ENCODE measurements at places on chromosomes 13 and 19.

DNA sequence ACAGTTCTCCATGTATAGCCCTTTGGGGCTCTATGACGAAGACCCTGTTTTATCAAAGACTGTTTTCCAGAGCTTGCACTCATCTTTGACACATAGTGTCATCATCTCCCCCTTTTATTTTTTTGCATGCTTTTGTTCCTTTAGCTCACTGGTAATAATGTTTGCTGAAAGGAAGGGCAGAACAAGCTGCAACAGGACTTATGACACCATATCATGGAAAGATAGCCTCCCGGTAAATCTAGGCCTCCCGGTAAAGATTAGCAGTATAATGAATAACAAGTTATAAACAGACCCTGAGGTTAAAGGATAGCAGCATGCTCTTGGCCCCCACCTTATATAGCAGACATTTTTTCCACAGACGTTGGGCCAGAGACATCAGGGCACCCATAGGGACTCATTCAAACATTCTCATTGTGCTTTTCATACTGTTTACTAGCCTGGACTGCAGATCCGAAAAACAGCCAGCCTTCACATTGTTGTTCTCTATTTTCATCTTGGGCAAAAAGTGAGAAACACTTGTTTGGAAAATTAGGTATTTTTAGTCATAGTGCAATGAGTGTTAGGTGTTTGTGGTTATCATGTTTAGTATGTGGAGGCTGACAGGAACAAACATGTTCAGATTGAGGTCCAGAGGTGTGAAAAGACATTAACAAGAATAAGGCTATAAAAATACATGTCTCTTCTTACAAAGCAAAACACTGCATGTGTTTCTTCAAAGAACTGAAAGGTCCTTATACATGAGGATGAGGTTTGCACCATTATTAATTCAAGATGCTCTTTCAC, 136.9 kb upstream of the SPRY2 start:
- DNase-seq, result no peak

GRCh38 chr13:94313321-94313910, 166.1 kb downstream of the DCT start:
- DNase-seq, result no peak

GRCh38 chr13:32878163-32878562, 138.1 kb upstream of the KL start:
- DNase-seq, result no peak

DNA sequence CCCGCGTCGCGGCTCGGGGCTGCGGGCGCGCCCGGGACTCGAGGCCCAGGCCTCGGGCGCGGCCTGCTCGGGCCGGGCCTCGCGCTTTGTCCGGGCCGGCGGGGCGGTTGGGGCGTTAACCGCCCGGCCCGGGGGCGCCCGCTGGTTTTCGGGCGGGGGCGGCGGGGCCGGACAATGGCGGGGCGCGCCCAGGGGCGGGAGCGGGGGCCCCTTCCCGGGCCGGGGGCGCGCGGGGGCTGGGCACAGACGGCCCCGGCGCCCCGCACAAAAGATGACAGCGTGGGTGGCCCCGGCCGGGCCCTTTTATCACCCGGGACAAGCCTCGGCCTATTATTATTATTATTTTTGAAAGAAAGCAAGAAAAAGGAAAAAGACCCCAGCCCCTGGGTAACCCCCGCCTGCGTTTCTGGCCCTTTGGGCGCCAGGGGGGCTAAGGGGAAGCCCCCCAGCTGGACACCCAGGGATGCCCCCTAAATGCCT, 419 bp downstream of the KDM4B start:
- DNase-seq, result no peak

DNA sequence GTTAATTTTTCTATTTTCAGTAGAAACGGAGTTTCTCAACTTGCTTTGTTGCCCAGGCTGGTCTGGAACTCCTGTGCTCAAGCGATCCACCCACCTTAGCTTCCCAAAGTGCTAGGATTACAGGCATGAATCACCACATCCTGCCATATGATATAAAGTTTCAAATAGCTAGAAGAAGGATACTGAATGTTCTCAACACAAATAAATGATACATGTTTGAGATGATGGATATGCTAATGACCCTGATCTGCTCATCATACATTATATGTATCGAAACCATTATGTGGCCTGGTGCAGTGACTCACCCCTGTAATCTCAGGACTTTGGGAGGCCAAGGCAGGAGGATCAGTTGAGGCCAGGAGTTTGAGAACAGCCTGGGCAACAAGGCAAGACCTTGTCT, 11.5 kb downstream of the CIB3 start:
- no peak for DNase-seq

DNA sequence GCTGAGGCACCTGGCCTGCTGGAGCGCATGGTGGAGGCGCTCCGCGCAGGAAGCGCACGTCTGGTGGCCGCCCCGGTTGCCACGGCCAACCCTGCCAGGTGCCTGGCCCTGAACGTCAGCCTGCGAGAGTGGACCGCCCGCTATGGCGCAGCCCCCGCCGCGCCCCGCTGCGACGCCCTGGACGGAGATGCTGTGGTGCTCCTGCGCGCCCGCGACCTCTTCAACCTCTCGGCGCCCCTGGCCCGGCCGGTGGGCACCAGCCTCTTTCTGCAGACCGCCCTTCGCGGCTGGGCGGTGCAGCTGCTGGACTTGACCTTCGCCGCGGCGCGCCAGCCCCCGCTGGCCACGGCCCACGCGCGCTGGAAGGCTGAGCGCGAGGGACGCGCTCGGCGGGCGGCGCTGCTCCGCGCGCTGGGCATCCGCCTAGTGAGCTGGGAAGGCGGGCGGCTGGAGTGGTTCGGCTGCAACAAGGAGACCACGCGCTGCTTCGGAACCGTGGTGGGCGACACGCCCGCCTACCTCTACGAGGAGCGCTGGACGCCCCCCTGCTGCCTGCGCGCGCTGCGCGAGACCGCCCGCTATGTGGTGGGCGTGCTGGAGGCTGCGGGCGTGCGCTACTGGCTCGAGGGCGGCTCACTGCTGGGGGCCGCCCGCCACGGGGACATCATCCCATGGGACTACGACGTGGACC, 9.7 kb upstream of the STRN4 start:
- DNase-seq, result no peak

All from activated T-cell treated with anti-CD3 and anti-CD28 coated beads for 1 hour (primary cell).